ENCODE measurements at places on chromosomes 2 and 18. TPM values are rescaled to one million over a fixed set of nuclear protein-coding genes. Genes with fewer than 3 reads are reported as not detected.

DNA sequence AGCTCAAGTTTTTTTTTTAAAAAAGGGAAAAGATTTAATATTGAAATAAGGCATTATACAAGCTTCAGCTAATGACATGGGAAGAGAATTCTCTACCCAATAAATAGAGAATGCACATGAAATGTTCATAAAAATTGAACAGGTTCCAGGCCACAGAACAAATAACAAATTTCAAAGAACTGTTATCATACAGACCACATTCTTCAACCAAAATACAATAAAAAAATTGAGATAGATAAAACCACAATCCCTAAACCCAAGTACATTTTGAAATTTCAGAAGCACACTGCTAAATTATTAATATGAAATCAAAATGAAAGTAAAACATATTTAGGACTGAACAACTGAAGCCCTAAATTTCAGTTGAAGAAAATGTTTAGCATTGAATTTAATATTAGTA is 89.6 kb downstream of the BCL2 start:
- DNase-seq = no peak

DNA sequence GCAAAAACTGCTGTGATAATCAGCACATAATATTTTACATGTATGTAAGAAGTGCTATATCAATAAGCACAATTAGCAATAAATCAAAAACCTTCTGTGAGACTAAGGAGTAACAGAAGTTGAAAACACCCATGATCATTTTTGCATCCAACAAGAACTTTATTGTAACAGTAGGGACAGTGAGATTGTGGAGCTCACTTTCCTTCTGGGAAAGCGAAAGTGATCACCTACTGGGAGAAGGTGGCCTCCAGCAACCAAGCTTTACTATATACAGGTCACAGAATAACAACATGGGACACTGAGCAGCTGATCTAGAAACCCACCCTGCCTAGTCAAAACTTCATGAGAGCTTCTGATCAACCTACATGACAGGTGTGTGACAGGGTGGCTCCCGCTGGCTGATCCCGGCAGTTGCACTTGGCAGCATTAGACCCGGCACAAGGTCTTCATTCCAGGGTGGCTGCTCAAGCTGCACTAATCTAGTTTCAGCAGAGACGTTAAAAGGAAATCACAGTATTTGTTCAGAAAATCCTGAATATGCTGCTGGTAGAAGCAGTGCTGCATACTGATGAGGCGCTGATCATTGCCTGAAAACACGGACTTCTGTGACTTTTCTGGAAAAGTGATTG is 63.5 kb upstream of the ARL5A start:
- DNase-seq = peak; percentile 10

DNA sequence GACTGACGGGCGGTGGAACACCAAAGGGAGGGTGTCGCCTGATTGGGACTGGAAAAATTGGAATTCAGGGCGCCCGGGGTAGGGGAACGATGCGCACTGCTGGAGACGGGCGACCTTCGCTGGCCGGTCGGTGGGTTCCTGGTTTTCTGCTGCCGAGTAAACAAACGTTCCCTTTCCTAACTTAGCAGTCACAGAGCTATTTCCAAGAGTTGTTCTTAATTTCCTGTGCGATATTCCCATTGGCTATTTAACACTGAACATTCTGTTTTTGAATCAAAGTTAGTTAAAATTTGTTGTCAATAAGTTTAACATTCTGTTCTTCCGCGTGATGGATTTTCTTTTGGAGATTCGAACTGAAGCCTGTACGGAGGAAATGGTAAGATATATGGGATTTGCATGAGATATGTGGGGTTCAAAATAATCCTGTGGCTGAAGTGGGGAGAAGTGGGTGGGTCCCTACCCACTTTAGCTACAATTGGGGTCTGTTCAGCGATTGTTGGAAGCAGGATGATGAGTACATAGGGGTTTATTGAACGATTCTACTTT is 862 bp downstream of the C18orf54 start:
- DNase-seq = peak; percentile 37

- no peak for DNase-seq
Observed at GRCh38 chr2:81050580-81051095, 746.1 kb upstream of the LRRTM1 start.

GRCh38 chr2:195848119-195848899 is 191.3 kb downstream of the SLC39A10 start:
- no peak for DNase-seq

- DNase-seq = no peak
Observed at GRCh38 chr2:178908810-178909209, 101.6 kb upstream of the TTN start.

DNA sequence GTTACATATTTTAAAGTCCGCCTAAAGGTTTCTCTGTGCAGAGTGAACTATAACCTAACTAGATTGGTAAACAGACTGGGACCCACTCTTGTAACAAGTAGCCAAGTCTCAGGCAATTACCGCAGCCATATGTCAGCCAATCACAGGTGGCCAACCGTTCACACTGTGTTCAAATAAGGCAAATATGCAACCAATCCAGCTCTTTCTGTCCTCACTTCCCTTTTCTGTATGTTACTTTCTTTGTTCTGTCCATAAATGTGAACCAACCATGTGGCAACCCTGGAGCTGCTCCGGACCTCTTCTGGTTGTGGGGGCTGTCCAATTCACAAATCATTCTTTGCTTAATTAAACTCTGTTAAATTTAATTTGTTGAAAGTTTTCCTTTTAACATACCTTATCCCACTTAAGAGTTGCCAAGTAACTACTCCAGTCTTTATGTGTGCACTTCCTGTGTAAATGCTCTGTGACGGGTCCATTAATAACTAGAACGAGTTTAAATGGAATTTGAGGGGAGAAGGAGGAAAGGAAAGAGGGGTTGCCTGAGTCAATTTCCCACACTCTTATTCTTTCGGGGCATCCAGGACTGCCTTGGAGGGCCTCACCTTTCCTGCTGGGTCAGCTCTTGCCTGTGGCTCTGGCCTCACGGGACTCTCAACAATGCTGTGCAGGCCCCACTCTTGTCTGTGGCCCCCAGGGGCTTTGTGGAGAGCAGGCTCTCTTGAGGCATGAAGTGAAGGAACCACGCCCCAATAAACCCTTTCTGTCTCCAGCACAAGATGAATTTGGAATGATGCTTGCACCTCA is 6.6 kb upstream of the RPL37A start:
- DNase-seq = no peak

DNA sequence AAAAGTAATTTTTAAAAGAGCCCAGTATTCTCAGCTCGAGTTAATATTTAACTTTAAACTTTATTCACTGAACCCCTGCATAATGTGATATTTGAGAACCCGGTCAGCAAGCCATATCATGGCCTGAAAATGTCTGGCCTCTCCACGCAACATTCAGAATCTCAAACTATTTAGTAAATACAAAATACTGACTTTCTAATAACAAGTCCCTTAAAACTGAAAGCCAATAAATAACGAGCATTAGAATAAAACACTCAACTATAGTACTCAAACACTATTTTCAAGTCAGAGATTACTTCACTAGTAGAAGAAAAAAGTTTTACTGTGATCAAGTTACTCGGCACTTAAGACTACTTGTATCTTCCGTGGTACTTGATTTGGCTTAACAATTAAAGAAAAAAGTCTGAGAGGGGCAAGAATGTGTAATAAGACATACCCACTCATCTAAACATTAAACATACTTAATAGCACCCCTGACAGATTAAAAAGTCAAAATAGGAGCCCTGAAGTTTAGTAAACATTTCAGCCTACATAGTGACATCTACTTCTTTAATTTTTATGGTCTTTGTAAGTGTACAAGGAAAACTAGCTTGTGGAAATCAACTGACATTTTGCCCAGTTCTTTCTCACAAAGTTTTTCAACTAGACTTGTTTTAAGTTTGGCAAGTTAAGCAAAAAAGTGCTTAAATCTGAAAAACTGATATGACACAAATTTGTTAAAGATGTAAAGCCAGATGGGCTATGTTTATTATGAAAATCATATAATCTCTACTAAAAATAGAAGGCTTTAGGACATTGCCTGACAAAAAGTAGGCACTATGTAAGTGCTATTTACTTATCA is 38.2 kb downstream of the RTN4 start:
- no peak for DNase-seq

DNA sequence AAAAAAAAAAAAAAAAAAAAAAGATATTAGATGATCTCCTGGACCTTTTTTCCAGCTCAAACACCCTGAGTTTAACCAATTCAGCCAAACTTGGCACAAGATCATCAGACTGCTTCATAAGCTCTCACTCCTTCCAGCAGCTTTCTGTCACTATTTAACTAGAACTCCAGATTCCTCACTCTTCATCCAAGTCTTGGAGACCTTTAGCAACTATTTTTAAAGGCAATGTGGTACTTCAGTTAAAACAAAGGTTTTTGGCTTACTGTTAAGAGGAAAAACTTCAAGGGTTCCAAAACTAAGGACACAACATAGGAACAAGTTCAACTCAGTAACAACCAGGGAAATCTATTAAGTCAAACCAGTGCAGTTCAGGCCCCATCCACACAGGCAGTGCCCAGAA is 23.2 kb downstream of the LAMA1 start:
- DNase-seq = no peak

MAPRE3 gene
- 5.4 TPM for total RNA-seq

CHRNG gene
- not detected for total RNA-seq
